ENCODE measurements at places on chromosomes 11 and 22.

GRCh38 chr11:64334764-64335735 is 5.0 kb upstream of the CCDC88B start:
- no peak for DNase-seq

GRCh38 chr22:50276143-50276542 is 6.0 kb upstream of the MAPK11 start:
- no peak for DNase-seq

- DNase-seq, result no peak
Observed at GRCh38 chr11:126332221-126332711, 23.2 kb upstream of the ST3GAL4 start.

DNA sequence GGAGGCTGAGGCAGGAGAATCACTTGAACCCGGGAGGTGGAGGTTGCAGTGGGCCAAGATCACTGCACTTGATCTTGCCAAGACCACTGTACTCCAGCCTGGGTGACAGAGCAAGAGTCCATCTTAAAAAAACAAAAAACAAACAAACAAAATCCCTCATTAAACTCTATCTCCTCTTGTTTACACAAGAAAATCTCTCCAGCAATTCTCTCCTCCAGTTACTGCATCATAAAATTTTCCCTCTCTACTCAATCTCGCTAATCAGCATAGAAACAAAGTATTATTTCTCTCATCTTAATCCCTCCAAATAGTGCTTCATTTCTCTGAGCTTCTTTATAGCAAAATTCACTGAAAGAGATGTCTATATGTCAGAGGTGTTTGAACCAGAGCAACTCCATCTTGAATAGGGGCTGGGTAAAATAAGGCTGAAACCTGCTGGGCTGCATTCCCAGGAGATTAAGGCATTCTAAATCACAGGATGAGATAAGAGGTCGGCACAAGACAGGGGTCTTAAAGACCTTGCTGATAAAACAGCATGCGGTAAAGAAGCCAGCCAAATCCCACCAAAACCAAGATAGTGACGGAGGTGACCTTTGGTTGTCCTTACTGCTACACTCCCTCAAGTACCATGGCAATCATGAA is 19.8 kb downstream of the MTMR2 start:
- DNase-seq, result no peak

- DNase-seq, result no peak
Observed at GRCh38 chr11:17748044-17748443, 13.5 kb downstream of the KCNC1 start.

GRCh38 chr11:27612932-27613880 is 87.0 kb downstream of the BDNF start:
- DNase-seq, result no peak

DNA sequence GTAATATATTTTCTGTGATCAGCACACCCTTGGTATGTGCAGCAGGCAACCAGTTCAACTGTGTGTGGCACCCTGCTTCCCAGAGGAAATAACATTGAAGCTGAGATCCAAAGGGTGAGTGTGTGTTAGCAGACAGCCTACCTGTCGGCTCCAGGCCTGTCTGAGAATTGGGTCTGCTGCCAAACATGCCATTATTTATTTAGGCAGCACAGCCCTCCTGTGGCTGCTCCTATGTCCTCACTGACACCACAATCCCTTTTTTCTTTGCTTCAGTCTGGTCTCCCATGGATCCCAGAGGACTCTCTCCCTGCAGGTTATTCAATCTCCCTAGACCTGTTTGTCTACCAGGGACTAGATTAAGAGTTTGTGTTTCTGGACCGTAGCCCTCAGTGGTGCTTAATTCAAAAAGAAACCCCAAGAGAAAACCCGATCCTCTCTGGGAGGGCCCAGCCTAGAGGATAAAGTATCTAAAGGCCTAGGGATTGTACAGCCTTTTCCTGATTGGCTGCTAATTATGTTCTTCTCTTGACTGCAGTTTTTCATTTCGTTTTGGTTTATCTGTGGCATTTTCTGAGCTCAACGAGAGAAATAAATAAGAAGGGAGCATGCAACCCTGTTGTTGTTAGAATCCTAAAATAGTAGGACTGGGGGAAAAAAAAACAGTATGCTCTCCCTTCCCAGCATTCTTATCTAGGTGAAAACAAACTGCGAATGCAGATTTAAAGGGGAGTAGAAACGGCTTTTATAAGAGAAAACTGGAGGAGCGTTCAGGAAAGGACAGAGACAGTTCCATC is 24.1 kb downstream of the KCNE3 start:
- no peak for DNase-seq

GRCh38 chr11:122668562-122669090 is 13.1 kb downstream of the UBASH3B start:
- DNase-seq, result no peak

GRCh38 chr22:26615149-26615548 is 2.7 kb downstream of the CRYBB1 start:
- no peak for DNase-seq

GRCh38 chr22:20449819-20450550 is 12.4 kb upstream of the SCARF2 start:
- DNase-seq, result no peak
